ENCODE measurements at places on chromosomes 5 and 9.

GRCh38 chr5:31854181-31855133, 215.5 kb downstream of the PDZD2 start:
- no peak for DNase-seq

DNA sequence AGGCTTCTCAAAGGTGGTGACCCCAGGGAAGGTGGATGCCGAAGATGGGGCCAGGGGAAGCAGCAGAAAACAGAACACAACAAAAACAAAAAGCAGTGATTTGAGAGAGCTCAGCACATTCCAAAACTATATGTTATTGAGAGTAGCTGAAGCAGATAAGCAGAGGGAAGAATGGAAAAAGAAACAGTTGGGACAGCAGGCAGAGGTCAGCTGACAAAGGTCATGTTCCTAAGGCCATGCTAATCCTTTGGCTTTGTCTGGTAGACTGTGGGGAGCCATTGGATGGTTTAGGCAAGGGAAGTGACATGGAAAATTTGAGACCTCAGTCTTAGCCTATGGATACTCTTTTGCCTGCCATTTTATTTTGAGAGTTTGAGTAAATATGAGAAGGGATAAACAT, 14.5 kb downstream of the DMGDH start:
- no peak for DNase-seq

- DNase-seq = no peak
Measured at GRCh38 chr9:77712533-77713130, 64.5 kb upstream of the GNA14 start.

GRCh38 chr5:45648744-45649143, 47.4 kb downstream of the HCN1 start:
- no peak for DNase-seq

GRCh38 chr5:178561746-178562264, 28.4 kb downstream of the COL23A1 start:
- DNase-seq = no peak

- no peak for DNase-seq
Measured at GRCh38 chr9:72485821-72486593, 35.4 kb upstream of the TMC1 start.

DNA sequence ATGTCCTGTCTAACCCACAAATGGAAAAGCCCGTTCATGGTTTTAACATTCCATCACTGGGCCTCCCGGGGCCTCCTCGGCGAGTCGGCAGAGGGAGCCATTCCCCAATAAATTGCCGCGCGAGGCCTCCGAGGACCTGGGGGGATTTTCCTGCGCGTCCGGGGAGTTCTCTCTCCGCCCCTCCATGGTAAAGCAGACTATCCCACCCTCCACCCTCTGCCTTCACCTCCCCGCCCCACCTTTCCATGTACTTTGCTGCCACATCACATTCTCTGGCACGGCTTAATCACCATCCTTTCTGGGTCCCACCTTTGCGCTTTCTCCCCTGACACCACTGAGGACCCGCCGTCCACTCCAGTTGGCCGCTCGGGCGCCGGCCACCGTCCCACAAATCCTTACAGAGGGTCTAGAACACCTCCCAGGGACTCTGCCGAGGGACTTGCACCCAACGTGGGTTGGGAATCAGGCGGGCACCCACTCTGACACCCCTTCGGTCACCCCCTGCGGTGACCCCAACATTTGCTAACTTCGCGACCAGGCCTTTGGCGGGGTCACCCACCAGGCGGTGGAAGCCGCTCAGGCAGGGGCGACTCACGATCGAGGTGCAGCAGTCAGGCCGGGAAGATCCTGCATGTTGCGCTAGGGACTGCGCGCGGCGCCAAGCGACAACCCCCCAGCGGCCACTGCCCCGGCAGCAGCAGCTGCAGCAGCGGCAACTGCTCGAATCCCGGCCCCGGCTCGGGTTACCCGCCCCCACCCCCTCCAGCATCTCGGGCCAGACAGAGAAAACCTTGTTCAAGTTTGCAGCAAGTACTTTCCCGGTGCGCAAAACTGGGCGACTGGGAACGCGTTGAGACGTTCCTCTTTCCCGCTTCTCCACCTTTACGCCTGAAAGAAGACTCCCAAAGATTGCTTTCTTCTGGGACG, at the start of gene MEGF10:
Gene MEGF10, plus strand, starts transcription at position 778 of the 927 bp plus-strand sequence. CDS start 40,513 bp downstream, outside the sequence.
- DNase-seq = no peak

Data from NCI-H1436 treated with DMSO at 0.1 percent for 48 hours (cell line).